ENCODE measurements at places on chromosomes 3 and 15. TPM values are rescaled to one million over a fixed set of nuclear protein-coding genes. Genes with fewer than 3 reads are reported as not detected.

NR2E3 gene
- not detected for total RNA-seq

RHCG gene
- not detected for total RNA-seq

SKIL gene
- total RNA-seq: 49.5 TPM

SLMAP gene
- total RNA-seq: 44.8 TPM

PTPRG gene
- total RNA-seq: 0.47 TPM

- no peak overlapping the region for H3K4me3 ChIP-seq
- H3K4me1 ChIP-seq: peaks cover 14% of the 10 kb centered on the region
- H3K27me3 ChIP-seq: no peaks in the 10 kb centered on the region
- peak overlapping the region; percentile 36 for H3K27ac ChIP-seq
Measured at GRCh38 chr15:75532413-75533250, 46.5 kb downstream of the PTPN9 start.

GRCh38 chr3:115552007-115552406 lies 71.3 kb upstream of the GAP43 start:
- no peaks in the 10 kb centered on the region for H3K27me3 ChIP-seq
- no peaks in the 10 kb centered on the region for H3K4me1 ChIP-seq
- no peaks in the 10 kb centered on the region for H3K36me3 ChIP-seq
- H3K27ac ChIP-seq: no peak overlapping the region

GRCh38 chr3:184320104-184320445 lies 5.7 kb downstream of the EIF4G1 start:
- no peaks in the 10 kb centered on the region for H3K27me3 ChIP-seq
- H3K4me1 ChIP-seq: peaks cover 26% of the 10 kb centered on the region

GRCh38 chr15:67150023-67150860 lies 84.8 kb downstream of the SMAD3 start:
- no peak overlapping the region for H3K4me3 ChIP-seq
- H3K4me1 ChIP-seq: peaks cover 12% of the 10 kb centered on the region
- DNase-seq: no peak
- H3K27me3 ChIP-seq: no peaks in the 10 kb centered on the region

GRCh38 chr3:64974401-64974800 lies 286.6 kb upstream of the ADAMTS9 start:
- DNase-seq: no peak
- no peak overlapping the region for H3K4me3 ChIP-seq
- H3K4me1 ChIP-seq: no peaks in the 10 kb centered on the region

DNA sequence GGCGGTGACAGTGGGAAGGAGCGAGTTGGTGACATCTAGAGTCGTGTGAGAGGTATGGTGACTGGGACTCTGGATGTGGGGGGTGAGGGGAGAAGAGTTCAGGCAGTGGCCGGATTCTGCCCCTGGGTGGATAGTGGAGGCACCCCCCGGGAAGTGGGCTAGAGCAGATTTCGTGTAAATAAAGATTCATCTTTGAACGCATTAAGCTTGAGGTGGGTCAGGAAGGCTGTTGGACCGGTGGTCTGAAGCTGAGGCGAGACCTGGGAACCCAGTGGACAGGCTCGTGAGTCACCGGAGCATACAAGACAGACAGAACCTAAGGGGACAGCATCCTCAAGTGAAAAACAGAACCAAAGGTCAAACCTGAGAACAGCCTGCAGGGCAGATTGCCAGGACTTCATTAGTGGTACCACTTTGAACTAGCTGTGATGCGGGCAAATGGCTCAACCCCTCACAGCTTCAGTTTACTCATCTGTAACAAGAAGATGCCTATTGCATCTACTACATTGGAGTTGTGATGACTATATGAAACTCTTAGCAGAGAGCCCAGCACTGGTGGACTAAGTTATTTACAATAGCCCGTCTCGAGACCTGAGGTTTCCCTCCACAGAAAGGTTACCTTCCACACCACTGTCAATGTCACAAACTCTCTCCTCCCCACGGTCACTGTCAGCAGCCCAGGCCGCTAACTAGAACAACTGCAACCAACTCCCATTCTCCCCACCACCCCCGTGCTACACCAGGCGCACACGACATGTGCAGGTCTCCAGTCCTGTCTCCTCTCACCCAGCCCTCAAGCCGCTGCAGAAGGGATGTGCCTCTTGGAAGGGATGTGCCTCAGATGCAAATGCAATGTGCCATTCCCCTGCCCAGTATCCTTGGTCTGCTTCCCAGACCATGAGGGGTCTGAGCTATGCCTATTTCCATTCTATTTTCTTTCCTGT lies 901 bp upstream of the CLN6 start:
- no peaks in the 10 kb centered on the region for H3K36me3 ChIP-seq
- no peak overlapping the region for H3K27ac ChIP-seq
- peaks cover 32% of the 10 kb centered on the region for H3K4me1 ChIP-seq
- H3K4me3 ChIP-seq: peak overlapping the region; percentile 89

DNA sequence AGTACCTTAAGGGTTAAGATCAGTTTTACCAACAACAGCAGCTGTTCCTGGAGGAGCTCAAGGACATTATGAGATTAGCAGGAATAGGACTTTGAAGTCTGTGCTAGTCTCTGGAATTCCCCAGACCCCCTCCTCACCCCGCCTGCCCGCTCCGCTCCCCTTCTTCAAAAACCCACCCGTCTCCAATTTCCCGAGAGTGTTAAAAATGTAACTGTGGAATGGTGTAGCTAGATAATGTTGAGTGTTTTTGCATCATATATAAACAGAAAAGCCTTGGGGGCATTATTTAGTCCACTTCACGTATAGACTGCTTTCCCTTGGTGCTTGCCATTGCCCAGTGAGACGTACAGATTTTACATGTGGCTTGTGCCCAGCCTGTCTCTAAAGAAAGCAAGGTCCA lies 65.0 kb upstream of the SEMA6D start:
- H3K4me3 ChIP-seq: no peak overlapping the region
- DNase-seq: no peak
- no peaks in the 10 kb centered on the region for H3K36me3 ChIP-seq
- no peaks in the 10 kb centered on the region for H3K4me1 ChIP-seq
- no peak overlapping the region for H3K27ac ChIP-seq
- no peaks in the 10 kb centered on the region for H3K27me3 ChIP-seq

- no peak overlapping the region for H3K27ac ChIP-seq
- H3K27me3 ChIP-seq: no peaks in the 10 kb centered on the region
- DNase-seq: peak; percentile 80
- no peak overlapping the region for H3K4me3 ChIP-seq
- H3K36me3 ChIP-seq: peaks cover 8% of the 10 kb centered on the region
Measured at GRCh38 chr15:40567111-40567510, 2.0 kb upstream of the RPUSD2 start.

DNA sequence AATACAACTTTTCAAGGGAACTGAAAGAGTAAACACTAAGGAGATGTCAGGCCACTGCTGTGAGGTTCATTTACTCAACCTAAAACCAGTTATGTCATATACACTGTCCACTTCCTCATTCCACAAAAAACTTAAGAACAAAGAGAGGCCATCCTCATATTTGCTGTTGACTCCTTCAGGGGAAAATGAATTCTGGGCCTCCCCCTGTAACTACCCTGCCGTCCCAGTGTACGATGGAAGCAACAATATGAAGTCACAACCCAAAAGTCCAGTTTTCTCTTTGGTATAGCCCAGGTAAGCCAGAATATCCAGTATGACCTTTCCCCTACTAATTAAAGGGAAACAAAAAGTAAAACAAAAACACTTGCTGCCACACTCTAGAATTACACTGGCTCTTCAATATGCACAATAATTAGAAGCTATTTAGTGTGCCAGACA lies 16.2 kb downstream of the CEP152 start:
- peaks cover 59% of the 10 kb centered on the region for H3K36me3 ChIP-seq
- no peak for DNase-seq
- no peaks in the 10 kb centered on the region for H3K27me3 ChIP-seq
- H3K4me3 ChIP-seq: no peak overlapping the region
- no peak overlapping the region for H3K27ac ChIP-seq

DNA sequence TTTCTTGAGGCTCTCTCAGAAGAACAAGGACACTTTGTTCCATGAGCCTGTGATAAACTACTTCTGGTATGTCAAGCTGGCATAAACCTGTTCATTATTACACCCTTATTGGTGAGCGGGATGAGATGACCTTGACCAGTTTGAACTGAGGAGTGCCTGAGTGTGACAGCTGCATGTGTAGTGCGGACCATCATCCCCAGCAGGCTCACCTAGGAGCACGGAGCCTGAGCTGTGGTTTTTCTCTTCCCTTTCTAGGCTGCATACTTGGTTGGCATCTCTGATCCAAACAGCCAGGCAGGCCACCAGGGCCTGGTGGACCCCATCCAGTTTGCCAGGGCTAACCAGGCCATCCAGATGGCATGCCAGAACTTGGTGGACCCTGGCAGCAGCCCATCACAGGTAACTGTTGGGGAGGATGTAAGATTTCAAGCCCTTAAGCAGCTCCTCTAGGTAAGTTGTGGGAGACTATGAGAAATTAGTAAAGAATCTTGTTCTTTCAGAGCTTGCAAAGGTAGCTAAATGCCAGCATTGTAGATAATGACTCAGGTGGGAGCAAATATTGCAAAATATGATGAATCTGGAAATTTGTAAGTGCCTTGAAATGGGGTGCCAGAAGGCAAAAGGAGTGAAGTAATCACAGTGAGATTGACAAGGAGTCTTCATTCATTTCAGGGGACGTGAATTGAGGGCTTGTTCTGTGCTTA lies 288.9 kb upstream of the TPM1 start:
- no peaks in the 10 kb centered on the region for H3K27me3 ChIP-seq
- no peaks in the 10 kb centered on the region for H3K36me3 ChIP-seq
- no peak overlapping the region for H3K27ac ChIP-seq
- H3K4me1 ChIP-seq: no peaks in the 10 kb centered on the region
- H3K4me3 ChIP-seq: no peak overlapping the region

GRCh38 chr15:57297630-57298029 lies 78.7 kb upstream of the CGNL1 start:
- H3K27ac ChIP-seq: no peak overlapping the region
- DNase-seq: no peak
- H3K4me3 ChIP-seq: no peak overlapping the region
- peaks cover 14% of the 10 kb centered on the region for H3K4me1 ChIP-seq
- no peaks in the 10 kb centered on the region for H3K27me3 ChIP-seq

DNA sequence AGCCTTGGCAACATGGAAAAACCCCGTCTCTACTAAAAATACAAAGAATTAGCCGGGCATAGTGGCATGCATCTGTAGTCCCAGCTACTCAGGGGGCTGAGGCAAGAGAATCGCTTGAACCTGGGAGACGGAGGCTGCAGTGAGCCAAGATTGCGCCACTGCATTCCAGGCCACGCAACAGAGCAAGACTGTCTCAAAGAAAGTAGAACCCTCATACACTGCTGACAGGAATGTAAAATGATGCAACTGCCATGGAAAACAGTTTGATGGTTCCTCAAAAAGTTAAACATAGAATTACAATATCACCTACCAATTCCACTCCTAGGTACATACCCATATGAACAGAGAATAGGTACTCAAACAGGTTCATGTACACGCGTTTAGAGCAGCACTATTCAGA lies 158.9 kb downstream of the TBC1D5 start:
- no peak for DNase-seq
- H3K27ac ChIP-seq: no peak overlapping the region
- no peaks in the 10 kb centered on the region for H3K27me3 ChIP-seq
- H3K4me1 ChIP-seq: peaks cover 61% of the 10 kb centered on the region
- H3K36me3 ChIP-seq: no peaks in the 10 kb centered on the region

GRCh38 chr3:151328298-151328995 lies 902 bp downstream of the P2RY13 start:
- H3K36me3 ChIP-seq: no peaks in the 10 kb centered on the region
- no peaks in the 10 kb centered on the region for H3K27me3 ChIP-seq
- H3K4me3 ChIP-seq: no peak overlapping the region
- no peak for DNase-seq
- no peak overlapping the region for H3K27ac ChIP-seq
- peaks cover 37% of the 10 kb centered on the region for H3K4me1 ChIP-seq

GRCh38 chr15:59696332-59696731 lies 7.2 kb upstream of the BNIP2 start:
- H3K36me3 ChIP-seq: no peaks in the 10 kb centered on the region
- peaks cover under 1% of the 10 kb centered on the region for H3K4me1 ChIP-seq
- no peak overlapping the region for H3K27ac ChIP-seq
- no peak overlapping the region for H3K4me3 ChIP-seq

DNA sequence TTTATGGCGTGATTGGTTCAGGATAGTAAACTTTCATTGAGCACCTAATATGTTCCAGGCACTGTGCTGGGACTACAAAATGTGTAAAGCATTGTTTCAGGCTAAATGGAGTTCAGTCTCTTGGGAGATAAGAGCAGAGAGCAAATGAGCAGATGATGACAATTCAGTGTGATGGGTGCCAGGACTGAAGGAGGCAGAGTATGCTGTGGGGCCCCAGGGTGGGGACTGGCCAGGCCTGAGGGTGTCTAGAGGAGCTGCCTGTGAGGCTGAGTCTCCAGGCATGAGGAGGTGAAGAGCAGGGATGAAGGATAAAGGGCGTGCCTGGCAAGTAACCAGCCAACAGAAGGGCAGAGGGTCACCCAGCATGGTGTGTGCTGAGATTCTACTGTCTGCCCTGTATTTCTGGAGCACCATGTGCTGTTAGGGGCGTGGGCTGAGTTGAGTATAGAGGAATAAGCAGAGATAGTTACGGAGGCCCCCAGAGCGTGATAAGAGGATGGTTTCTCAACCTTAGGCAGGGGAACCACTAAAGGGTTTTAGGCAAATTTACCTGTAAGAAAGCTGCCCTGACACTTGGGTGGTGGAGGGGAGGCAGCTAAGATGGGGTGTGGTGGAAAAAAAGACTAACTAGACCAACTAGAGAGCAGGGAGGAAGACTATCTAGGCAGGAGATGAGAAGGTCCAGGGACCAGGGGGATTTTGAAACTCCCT lies 38.5 kb downstream of the EPHB1 start:
- no peaks in the 10 kb centered on the region for H3K36me3 ChIP-seq
- H3K4me3 ChIP-seq: peak overlapping the region; percentile 42
- H3K4me1 ChIP-seq: peaks cover 32% of the 10 kb centered on the region
- peak overlapping the region; percentile 50 for H3K27ac ChIP-seq

- no peaks in the 10 kb centered on the region for H3K36me3 ChIP-seq
- DNase-seq: no peak
- no peak overlapping the region for H3K27ac ChIP-seq
- no peak overlapping the region for H3K4me3 ChIP-seq
- H3K4me1 ChIP-seq: no peaks in the 10 kb centered on the region
Measured at GRCh38 chr3:120424506-120424905, 26.3 kb downstream of the FSTL1 start.

DNA sequence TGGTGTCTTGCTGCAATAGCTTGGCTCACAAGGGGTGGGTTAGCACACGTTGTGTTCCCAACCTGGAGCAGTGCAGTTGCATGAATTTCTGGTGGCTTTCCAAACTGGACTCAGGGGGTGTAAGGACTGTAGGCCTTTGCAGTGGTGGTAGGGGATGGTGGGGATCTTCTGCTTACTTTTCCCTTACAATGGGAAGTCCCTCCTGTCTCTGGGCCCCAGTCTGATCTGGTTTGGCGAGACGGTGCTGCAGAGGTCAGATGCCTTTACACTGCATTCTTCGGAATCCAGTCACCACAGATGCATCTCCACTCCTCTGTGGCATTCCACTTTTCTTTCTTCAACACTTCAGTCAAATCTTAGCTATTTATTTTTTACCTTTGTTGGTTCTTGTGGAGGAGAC lies 132.1 kb downstream of the DOCK3 start:
- H3K27me3 ChIP-seq: 0 out of 2 replicates have a peak, but pooled peaks cover 3% of the 10 kb centered on the region
- DNase-seq: no peak
- H3K4me3 ChIP-seq: no peak overlapping the region
- no peaks in the 10 kb centered on the region for H3K4me1 ChIP-seq

DNA sequence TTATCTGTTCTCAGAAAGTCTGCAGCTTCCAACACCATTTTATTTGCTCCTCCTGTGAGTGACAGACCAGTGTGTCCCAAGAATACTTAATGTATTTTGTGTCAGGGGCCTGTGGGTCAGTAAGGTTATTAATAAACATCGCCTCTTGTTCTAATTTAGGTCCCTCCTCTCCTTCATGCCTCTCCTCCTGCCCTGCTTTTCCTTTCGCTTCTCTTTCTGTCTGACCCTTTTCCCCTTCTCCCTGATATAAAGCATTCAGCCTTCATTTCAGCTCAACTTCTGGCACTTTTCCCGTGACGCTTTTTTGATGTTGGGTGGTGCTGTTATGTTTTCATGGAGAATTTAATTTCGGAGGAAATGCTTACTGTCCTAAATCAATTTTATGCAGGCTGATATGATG lies 29.7 kb upstream of the NR2F2 start:
- no peaks in the 10 kb centered on the region for H3K36me3 ChIP-seq
- no peak overlapping the region for H3K4me3 ChIP-seq
- H3K4me1 ChIP-seq: no peaks in the 10 kb centered on the region
- no peak overlapping the region for H3K27ac ChIP-seq

Data from Karpas-422 (cell line).